Stimulated activated CD4-positive, alpha-beta T cell treated with anti-CD3 and anti-CD28 coated beads, Interleukin-2, amount 100 ng/mL, for 48 hours (primary cell): ENCODE measurements at places on chromosomes 3 and 15.
A peak's percentile ranks its signal among the peaks of the same experiment; 100 is the strongest.

GRCh38 chr15:25392806-25393205 is 46.0 kb downstream of the UBE3A start:
- no peak for DNase-seq

DNA sequence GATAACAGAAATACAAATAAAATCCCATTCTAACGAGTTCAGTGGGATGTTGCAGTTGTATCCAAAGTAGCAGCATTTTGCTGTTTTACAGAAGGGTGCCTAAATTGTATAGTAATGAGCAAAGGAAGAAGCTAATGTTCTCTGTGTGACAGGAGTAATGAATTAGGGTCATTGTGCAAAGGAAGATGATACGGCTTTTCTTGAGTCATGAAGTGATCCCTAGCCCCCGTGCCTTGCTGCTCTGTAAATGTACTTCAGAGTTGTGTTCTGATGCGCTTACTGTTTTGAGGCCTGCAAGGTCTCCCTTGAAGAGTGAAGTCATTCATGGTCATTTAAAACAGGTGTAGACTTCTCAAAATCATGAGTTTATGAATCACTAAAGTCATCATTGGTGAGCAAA is 37.9 kb downstream of the ATP1B3 start:
- no peak for DNase-seq

- DNase-seq = no peak
Observed at GRCh38 chr3:196991581-196992460, 23.2 kb upstream of the PIGZ start.

DNA sequence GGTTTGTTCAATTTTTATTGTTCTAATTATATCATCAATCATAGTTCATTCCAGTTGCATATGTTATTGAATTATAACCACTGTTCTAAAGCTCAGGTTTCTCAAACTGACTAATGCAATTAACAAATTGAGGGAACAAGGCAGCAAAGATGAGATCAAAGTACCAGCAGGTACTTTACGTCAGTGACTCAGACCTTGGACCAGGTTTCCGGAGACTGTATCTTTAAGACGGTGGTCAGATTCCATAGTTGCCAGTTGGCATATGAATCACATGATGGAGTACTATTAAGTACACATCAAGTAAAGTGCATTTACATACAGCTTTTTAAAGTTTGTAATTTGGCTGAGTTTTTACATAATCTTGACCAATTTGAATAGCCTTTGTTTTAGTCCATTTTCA is 583.6 kb upstream of the ROBO2 start:
- no peak for DNase-seq

DNA sequence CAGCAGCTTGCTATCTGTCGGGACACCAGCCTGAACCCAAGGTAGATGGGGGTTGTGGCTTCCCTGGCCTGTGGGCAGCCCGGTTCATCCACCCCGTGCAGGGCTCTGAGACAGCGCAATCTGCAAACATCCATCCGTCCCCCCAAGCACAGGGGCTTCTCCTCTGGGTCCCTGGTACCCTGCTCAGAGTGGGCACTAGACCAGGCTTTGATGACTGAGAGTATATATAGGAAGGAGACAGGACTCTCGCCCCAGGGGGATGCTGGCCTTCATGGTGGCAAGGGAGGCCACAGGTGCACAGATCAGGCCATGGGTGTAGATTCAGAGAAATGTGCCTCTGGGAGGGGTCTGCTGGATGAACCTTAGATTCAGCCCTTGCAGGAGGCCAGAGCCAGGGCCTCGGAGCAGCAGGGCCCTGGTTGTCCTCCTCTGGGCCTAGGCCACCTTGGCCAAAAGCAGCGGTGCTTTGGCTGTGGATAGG is 40.3 kb downstream of the CFAP100 start:
- no peak for DNase-seq

DNA sequence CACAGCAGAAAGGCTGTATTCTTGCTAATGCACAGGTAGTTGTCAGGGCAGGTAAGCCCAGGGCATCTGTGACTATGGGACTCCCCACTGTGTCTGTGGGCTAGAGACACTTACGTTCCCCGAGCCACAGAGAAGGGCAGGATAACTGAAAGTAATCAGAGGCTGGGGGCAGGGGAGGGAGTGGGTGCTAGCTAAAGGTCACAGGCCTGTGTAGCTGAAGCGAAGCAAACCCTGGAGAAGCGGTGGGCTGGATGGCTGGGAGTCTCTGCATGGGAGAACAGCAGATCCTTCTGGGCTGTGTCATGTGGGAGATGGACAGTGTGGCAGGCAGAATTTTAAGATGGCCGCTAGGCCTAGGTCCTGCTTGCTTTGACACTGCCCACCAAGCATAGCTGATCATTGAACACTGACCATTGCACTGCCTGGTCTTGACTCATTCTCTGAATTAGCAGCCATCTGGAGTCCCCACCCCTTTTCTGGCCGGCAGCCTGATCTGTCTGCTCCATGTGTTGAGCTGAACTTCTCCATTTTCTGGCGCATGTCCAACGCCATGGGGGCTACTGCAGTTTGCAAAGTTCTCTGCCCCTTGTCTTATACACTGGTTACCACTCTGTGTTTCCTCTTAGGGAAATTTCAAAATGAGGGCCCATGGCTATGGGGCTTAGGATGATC is 110.0 kb downstream of the DGKG start:
- no peak for DNase-seq

DNA sequence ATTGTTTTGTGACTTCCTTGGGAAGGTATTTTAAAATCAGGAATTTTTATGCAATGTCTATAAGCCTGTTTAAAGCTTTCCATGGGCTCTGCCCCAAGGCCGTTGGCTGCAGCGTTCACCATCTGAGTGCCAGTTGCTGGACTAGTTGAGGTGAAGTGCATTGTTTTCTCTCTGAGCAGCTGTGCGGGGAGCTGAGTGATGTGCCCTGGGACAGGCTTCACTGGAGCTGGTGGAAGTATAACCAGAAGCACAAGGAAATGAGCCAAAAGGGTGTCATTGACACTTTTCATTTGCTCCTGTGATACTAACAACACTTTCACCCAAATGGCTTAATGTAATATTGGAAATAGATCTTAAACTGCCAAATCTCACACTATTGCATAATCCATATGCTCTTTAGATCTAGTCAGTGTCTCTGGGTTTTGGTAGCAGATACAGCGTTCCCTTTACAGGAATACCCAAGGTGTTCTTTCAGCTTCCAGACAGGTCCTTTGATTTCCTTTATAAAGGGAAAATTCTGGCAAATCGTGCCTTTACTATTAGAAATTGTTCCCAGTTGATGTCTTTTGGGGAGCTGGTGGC is 29.2 kb downstream of the APH1B start:
- DNase-seq = no peak

DNA sequence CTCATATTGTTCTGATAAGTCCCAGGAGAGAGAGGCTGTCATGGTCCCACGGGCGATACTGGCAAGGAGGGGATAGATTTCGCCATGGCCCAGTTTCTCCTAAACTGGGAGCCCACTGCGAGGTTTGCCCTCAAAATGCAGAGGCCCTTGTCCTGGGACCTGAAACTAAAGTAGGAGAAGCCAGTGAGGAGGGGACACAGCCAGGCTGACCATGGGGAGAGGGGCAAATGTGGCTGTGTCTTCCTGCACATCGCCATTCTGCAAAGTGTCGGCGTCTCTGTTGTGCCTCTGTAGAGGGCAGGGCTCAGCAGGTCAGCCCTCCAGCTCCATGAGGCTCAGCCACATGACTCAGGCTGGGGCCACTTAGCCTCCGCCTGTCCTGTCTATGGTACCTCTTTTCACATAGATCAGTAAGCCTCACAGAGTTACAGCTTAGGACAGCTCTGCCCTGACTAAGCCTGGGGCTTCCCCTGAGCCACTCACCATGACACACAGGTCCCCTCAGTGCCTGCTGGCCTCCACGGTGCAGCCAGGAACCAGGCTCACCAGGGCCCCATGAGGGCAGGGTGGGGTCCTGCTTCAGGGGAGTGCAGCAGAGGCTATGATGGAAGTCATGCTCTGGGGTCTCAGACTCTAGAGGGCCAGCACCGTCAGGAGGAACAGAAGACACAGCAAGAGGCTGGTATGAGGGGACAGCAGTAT is 28.6 kb upstream of the PLXNA1 start:
- DNase-seq = peak; percentile 5

DNA sequence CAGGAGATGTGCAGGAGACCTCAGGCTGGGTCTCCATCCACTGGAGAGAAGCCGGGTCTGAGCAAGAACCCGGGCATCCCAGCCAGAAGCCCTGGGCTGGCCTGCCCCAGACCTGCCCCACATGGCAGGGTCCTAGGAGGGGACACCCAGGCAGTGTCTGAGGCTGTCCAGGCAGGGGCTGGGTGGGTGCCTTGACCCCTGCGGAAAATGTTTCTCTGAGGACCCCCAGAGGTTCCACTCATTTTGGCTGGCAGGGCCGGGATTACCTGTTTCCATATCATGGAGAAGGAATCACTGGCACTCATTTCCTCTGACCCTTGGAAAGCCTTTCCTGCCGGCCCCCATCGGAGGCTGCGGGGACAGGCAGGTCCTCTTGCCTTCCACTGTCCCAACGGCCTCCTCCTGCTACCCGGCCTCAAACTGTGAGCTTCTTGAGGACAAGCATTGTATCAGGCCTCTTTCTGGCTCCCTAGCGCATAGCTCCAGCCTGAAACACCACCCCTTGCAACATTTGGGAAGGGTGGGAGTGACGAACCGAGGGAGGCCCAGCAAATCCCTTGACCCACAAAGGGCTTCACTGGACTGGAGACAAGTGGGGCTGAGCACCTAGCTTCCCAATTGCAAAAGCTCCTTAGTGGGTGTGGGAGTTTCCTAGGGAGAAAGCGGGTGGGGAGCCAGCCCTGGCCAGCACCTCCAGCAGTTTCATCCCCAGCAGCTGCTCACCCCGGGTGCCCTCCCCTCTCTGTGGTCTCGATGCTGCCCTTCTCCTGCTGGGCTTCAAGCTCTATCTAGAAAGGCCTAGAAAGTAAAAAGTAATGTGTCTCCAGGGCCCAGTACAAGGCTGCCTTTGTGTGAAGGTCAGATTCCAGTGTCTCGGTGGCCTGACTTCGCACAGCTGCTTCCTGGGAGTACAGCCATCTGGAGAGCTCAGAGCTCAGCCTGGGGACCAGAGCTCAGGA is 29.7 kb downstream of the ACSBG1 start:
- no peak for DNase-seq

GRCh38 chr3:42347928-42348327 is 62.5 kb downstream of the LYZL4 start:
- DNase-seq = no peak

- DNase-seq = no peak
Observed at GRCh38 chr3:29576181-29576580, 295.3 kb downstream of the RBMS3 start.

- DNase-seq = no peak
Observed at GRCh38 chr3:40137591-40138295, 171.8 kb upstream of the EIF1B start.

DNA sequence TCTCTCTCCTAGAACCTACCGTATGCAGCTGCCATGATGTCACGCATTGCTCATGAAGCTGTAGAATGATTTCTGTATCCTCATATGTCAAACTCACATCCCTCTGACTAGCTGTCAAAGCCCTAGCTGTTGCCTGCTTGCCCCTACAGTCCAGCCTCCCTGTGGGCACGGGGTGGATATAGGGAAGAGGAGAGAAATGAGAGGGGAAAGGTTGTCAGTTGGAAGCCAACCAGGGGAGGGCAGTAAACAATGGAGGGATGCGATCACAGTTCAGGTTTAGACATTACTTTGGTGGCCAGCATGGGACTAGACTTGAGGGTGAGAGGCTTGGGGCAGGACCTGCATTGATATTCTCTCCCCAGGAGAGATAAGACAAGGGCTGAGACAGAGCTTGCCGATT is 1.7 kb upstream of the HDGFL3 start:
- no peak for DNase-seq

DNA sequence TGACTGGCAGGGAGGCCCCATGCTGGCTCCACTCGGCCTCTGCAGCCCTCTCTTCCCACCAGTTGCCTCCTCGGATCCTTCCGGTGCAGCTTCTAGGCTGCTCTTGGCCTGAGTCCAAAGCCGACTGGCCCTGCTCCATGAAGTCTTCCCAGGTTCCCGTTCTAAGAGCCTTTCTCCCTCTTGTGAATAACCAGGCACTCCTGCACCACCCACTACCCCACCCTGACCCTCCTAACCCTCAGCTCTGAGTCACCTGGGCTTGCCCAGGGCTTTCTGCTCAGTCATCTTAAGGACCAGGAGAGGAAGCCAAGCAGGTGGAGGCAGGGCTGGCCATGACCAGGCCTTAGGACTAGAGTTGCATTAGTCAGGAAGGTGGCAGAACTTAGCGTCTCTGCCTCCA is 28.1 kb upstream of the CNBP start:
- DNase-seq = no peak
